ENCODE measurements at places on chromosomes 7 and 10. TPM values are rescaled to one million over a fixed set of nuclear protein-coding genes. Genes with fewer than 3 reads are reported as not detected.

GRCh38 chr10:72364239-72364777 lies 9.6 kb upstream of the DNAJB12 start:
- DNase-seq = peak; percentile 83

GRCh38 chr10:72370201-72370722 lies 15.5 kb upstream of the DNAJB12 start:
- no peak for DNase-seq

DNA sequence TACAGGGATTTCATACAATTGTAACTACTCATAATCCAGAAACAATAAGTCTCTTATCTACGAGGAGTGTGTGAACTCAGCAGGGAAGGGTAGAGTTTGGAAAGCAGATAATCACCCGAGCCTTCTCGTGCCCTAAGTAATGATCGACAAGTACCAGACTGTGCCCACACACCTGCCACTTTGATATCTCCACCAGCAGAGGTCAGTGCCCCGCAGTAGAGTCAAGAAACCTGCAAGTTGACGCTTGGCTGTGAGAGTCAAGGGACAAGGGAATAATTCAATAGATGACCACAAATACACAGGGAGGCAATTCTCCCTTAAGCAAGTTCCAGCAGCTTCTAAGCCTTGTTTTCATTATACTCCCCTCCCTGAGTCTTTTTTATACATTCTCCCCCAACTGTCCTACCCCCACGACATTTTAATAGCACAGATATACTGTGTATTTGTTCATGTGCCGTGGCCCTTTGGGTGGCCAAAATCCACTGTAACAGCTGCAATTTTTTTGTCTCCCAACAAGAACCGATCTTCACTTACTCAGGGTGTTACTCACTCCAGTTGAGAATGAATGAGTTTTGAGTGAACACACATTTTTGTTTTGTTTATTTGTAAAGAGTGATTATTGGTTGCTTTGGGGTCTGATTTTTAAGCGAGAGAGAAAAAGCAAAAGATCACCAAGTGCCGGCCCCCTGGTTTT lies 106.9 kb upstream of the RHEB start:
- no peak for DNase-seq

DNA sequence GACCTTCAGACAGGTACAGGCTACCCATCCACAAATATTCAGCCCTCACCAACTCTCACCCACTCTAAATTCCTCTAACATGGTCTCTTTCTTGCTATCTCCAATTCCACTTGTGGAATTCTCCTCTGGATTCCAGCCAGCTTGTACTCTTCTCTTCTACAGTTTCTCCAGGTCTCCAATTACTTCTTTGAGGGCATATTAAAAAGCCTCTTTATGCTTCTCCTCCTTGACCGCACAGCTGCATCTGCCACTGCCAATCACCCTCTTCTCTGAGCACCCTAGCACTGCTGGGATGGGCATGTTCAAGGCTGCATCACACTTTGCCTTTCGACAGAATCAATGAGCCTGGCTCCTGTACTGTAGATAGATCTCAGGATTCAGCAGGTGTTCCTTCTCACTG lies 101.5 kb upstream of the ANKRD1 start:
- DNase-seq = no peak

GRCh38 chr10:74910976-74911350 lies 84.6 kb downstream of the KAT6B start:
- no peak for DNase-seq

Gene MPP7
- total RNA-seq = 23.4 TPM

GRCh38 chr7:6725003-6725402 lies 18.3 kb upstream of the ZNF12 start:
- DNase-seq = no peak

Gene IGFBP3
- total RNA-seq = 7.8 TPM

- DNase-seq = no peak
Observed at GRCh38 chr7:134428942-134429341, 30.0 kb downstream of the AKR1B1 start.

Gene WEE2
- not detected for total RNA-seq

Gene GPNMB
- 25.3 TPM for total RNA-seq

- no peak for DNase-seq
Observed at GRCh38 chr7:142063551-142064442, 47.7 kb upstream of the MGAM2 start.

- DNase-seq = no peak
Observed at GRCh38 chr7:93249491-93250148, 17.5 kb downstream of the VPS50 start.

DNA sequence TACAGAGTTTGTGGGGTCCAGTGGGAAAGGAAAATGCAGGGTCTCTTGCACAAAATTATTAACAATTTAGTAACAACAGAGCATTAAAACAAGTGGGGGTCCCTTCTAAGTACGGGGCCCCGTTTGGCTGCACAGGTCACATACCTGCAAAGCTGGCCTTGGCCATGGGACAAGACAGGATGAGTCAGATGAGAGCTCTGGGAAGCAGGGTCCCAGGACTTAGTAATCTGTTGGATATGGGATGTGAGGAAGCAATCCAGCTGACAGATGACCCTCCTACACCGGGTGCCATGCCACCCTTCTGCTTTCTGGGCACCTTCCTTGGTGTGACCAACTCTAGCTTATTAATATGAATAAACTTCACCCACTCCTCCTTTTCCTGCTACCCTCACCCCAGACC lies 3.2 kb upstream of the DUSP5 start:
- DNase-seq = no peak

Gene CUL1
- total RNA-seq = 53.8 TPM

Gene OPALIN
- total RNA-seq = not detected

Gene TAX1BP1
- total RNA-seq = 71.8 TPM

- DNase-seq = no peak
Observed at GRCh38 chr10:97499561-97500296, 1.0 kb downstream of the UBTD1 start.

Measured in activated naive CD8-positive, alpha-beta T cell treated with anti-CD3 and anti-CD28 coated beads, Interleukin-2, amount 10 ng/mL, durations not matched to agents 7 days and 5 days (primary cell).